ENCODE measurements at places on chromosomes 7 and 10. TPM values are rescaled to one million over a fixed set of nuclear protein-coding genes. Genes with fewer than 3 reads are reported as not detected.

The TAS2R41 gene
- total RNA-seq, result not detected

The AQP1 gene
- 0.40 TPM for total RNA-seq

The HOGA1 gene
- total RNA-seq, result 1.7 TPM

The LDB3 gene
- 0.06 TPM for total RNA-seq

The GRID1 gene
- total RNA-seq, result 0.41 TPM

The ICA1 gene
- total RNA-seq, result 1.0 TPM

The GIMAP6 gene
- total RNA-seq, result not detected

The MBL2 gene
- total RNA-seq, result not detected

The MMS19 gene
- 52.2 TPM for total RNA-seq

The CYP51A1 gene
- total RNA-seq, result 39.7 TPM

The PLAU gene
- total RNA-seq, result 106 TPM

The ASZ1 gene
- not detected for total RNA-seq

The RPEL1 gene
- total RNA-seq, result not detected

The PRLHR gene
- not detected for total RNA-seq

The PON3 gene
- total RNA-seq, result 45.3 TPM

The PLEKHS1 gene
- not detected for total RNA-seq

The SPDYE16 gene
- not detected for total RNA-seq

The CLRN3 gene
- total RNA-seq, result not detected

The ADIRF gene
- total RNA-seq, result not detected

The LRRC18 gene
- not detected for total RNA-seq

The CYP3A5 gene
- total RNA-seq, result 1.9 TPM

The MKX gene
- not detected for total RNA-seq

The PPIF gene
- total RNA-seq, result 143 TPM

The GHRHR gene
- not detected for total RNA-seq

The SUN3 gene
- not detected for total RNA-seq

The FRMD4A gene
- 11.1 TPM for total RNA-seq

The GPR22 gene
- total RNA-seq, result not detected

The FEZF1 gene
- not detected for total RNA-seq

The KLF14 gene
- total RNA-seq, result not detected

The NYAP1 gene
- total RNA-seq, result 4.2 TPM

The TMEM184A gene
- 10.3 TPM for total RNA-seq

The NRG3 gene
- not detected for total RNA-seq

The C10orf88 gene
- 9.2 TPM for total RNA-seq

The EPHB6 gene
- total RNA-seq, result 0.17 TPM

The PLAC9 gene
- not detected for total RNA-seq

The TSPAN33 gene
- 6.9 TPM for total RNA-seq

The MYL10 gene
- not detected for total RNA-seq

The EVX1 gene
- total RNA-seq, result 0.19 TPM

The FOXI2 gene
- total RNA-seq, result not detected

The APBB1IP gene
- total RNA-seq, result 8.5 TPM

The HDAC9 gene
- total RNA-seq, result 0.40 TPM

The GPER1 gene
- 0.86 TPM for total RNA-seq

The CUL2 gene
- 24.8 TPM for total RNA-seq

The PPP1R3C gene
- total RNA-seq, result 21.0 TPM

The CEP55 gene
- 104 TPM for total RNA-seq

The PDE6C gene
- not detected for total RNA-seq

The ITPRID1 gene
- not detected for total RNA-seq

The OSBPL3 gene
- total RNA-seq, result 13.4 TPM

The ZNF485 gene
- 1.8 TPM for total RNA-seq

The HIPK2 gene
- total RNA-seq, result 44.2 TPM

The NXPH1 gene
- not detected for total RNA-seq

Measured in A549 treated with ZK216348 at 1 μM for 4 hours (cell line).